ENCODE measurements at places on chromosomes 6 and 20.

GRCh38 chr6:157675831-157676230, 147.2 kb upstream of the SNX9 start:
- DNase-seq: no peak

- DNase-seq: no peak
Measured at GRCh38 chr6:42028234-42029061, 21.9 kb upstream of the TAF8 start.

DNA sequence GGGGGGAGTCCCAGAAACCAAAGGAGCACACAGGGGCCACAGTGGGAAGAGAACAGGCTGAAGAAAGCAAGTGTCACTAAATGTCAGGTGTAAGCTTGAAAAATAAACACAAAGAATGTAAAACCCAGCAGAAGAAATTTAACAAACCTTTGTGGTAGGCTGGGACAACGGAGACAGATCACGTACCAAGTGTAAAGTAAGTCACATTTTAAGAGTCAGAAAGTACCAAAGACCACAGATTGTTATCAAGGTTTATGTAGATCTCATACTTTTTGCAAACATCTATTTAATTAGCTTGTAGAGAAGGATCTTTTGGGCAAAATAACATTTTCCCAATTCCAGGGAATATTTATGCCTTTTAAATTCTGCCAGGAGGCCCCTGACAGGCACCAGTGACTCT, 1.6 kb downstream of the CLIC5 start:
- DNase-seq: no peak

DNA sequence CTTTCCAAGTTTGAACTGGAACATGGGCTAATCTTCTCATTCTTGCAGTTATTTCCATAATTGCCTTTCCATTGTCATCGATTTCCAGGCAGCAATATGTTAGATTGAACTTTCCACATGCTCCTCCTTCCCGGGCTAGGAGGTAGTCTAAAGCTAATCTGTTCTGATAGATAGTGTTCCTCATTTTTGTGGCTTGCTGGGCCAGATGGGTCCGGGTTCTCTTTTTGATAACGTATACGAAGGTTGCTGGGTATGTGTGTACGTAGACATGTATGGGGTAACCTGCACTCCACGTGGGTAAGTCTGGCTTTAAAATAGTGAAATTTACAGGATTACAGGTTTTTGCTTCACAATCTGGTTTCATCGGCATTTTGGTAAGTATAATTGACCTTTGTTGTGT, 14.0 kb upstream of the GMPR start:
- DNase-seq: no peak

Data from keratinocyte (primary cell).